ENCODE measurements at places on chromosomes 6 and 20.
A peak's percentile ranks its signal among the peaks of the same experiment; 100 is the strongest.

GRCh38 chr20:34104059-34104458 lies 8.0 kb downstream of the EIF2S2 start:
- DNase-seq: no peak

DNA sequence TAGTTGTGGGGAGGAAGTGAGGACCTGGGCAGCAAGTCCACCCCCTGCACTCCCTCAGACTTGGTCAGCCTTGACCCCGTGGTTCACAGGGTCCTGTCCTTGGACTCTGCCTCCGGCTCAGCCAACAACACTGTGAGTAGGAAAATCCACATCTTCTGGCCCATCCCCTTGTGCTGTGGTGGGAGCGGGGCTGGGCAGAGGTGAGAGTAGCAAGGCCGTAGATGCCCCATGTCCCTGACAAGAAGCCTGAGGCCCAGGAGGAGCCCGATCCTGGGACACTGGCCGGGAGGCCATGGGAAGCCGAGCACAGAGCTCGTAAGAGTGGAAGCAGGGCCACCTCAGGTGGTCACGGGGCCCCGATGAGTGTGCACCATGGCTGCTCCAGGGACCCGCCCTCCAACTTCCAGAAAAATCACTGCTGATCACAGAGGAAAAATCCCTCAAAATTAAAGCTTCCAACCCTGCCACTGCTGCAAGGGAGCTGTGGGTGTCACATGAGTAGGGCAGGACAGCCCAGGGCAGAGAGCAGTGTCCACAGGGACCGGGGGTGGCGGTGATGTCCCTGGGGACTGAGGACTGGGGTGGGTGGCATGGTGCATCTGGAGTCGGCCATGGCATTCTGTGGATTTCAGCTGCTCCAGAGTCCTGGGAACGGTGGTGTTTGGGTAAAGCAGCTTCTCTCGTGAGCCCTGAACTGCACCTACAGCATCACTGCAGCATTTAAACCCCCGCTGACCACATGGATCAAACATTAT lies 189.4 kb downstream of the DLL1 start:
- no peak for DNase-seq

DNA sequence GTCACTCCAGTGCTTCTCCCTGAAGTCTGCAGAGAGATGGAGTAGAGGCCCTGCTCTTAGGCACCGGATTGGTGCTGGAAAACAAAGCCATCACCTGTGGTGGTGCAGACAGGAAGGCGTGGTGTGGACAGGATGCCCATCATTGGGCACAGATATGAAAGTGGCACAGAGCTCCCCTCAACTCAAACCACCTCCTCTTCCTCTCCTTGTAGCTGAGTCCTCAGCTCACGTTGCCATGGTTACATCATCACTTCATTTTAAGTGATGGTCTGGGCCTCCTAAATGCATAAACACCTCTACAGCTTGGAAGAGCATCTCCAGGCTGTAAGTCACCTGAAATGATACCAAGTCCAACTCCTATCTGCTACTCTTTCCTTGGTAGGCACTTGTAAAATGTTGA lies 8.0 kb upstream of the RTF2 start:
- DNase-seq: peak; percentile 10

- DNase-seq: no peak
Observed at GRCh38 chr6:11607383-11607782, 69.8 kb downstream of the TMEM170B start.

All from activated CD8-positive, alpha-beta memory T cell treated with anti-CD3 and anti-CD28 coated beads for 4 hours (primary cell).